Glutamatergic neuron (in vitro differentiated cells): ENCODE measurements at places on chromosomes 5 and 9.

GRCh38 chr9:127923046-127923445, 6.2 kb upstream of the ST6GALNAC4 start:
- no peak overlapping the region for H3K27ac ChIP-seq
- H3K27me3 ChIP-seq, result peaks cover 9% of the 10 kb centered on the region
- H3K4me1 ChIP-seq, result peaks cover 3% of the 10 kb centered on the region

- H3K36me3 ChIP-seq, result peaks cover 56% of the 10 kb centered on the region
- DNase-seq, result no peak
- H3K27ac ChIP-seq, result no peak overlapping the region
- no peaks in the 10 kb centered on the region for H3K4me1 ChIP-seq
These were observed 13.4 kb upstream of the TEX10 start for GRCh38 chr9:100366121-100366520.

DNA sequence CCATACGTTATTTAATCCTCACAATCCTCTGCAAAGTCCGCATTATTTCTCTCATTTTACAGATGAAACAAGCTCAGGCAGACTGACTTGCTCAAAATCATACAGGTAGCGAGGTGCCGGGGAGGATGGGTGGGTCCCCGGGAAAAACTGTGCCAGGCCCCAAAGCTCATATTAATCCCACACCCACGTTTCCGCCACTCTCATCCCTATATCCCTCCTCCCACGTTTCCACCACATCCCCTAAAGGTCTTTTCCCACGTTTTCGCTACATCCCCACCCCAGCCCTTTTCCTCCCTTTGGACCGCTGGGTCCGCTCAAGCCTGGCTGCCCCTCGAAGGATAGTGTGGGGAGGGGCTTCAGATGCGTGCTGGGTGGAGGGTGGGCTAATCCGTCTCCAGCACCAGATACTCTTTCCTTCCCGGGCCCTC, 434 bp upstream of the FSD1L start:
- DNase-seq, result no peak
- no peaks in the 10 kb centered on the region for H3K36me3 ChIP-seq
- H3K4me3 ChIP-seq, result peak overlapping the region; percentile 87
- H3K27ac ChIP-seq, result peak overlapping the region; percentile 95
- peaks cover 6% of the 10 kb centered on the region for H3K27me3 ChIP-seq
- H3K4me1 ChIP-seq, result peaks cover 18% of the 10 kb centered on the region

- H3K36me3 ChIP-seq, result no peaks in the 10 kb centered on the region
- peak; percentile 55 for DNase-seq
- peaks cover 12% of the 10 kb centered on the region for H3K4me1 ChIP-seq
- H3K4me3 ChIP-seq, result peak overlapping the region; percentile 42
These were observed 51.3 kb downstream of the LMX1B start for GRCh38 chr9:126664900-126665643.

GRCh38 chr9:108413809-108414208, 442.0 kb downstream of the ACTL7B start:
- H3K27ac ChIP-seq, result no peak overlapping the region
- no peaks in the 10 kb centered on the region for H3K27me3 ChIP-seq
- H3K36me3 ChIP-seq, result no peaks in the 10 kb centered on the region
- H3K4me1 ChIP-seq, result no peaks in the 10 kb centered on the region
- DNase-seq, result no peak

GRCh38 chr5:32290922-32291321, 21.8 kb downstream of the MTMR12 start:
- peak overlapping the region; percentile 11 for H3K27ac ChIP-seq
- H3K4me3 ChIP-seq, result no peak overlapping the region
- DNase-seq, result no peak
- peaks cover 14% of the 10 kb centered on the region for H3K36me3 ChIP-seq

DNA sequence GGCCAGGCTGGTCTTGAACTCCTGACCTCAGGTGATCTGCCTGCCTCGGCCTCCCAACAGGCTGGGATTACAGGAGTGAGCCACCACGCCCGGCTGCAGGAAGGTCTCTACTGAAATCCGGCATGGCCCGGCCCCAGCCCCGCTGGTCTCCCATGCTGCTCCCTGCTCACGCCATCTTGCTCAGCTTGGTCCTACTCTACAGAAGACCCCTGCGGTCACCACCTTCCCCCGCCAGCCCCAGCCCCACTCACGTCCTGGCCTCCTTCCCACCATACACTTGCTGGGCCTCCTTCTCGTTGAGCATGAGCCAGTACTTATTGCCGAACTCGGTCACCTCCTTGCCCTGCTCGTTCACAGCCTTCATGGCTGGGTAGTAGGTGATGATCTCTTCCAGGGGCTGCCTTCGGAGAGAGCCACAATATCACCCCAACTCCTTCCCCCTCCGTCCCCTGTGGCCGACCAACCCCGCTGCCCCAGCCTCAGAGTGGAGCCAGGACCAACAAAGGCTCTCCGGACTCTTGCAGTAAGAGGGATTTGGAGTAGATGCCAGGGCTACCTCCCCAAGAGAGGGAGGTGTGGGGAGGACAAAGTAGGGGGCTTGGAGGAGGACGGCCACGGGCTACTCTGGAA, 4.0 kb downstream of the PTGES2 start:
- DNase-seq, result peak; percentile 12
- H3K4me1 ChIP-seq, result peaks cover 8% of the 10 kb centered on the region
- peaks cover under 1% of the 10 kb centered on the region for H3K27me3 ChIP-seq
- H3K36me3 ChIP-seq, result no peaks in the 10 kb centered on the region
- H3K27ac ChIP-seq, result peak overlapping the region; percentile 12

DNA sequence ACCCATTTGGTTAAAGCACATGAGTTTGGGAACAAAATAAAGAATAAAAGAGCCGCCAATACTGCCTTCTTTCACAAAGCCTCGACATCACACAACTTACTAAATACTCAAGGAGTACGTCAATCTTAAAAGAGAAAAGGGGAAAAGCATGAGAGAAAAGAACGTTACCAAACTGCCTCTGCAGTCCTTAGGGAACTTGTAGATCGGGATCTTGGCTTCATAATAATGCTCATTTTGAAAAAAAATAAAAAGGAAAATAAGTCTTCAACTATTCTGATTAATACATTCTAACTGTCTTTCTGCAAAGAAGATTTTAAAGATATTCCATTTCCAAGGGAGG, 618.4 kb downstream of the PDE4D start:
- no peaks in the 10 kb centered on the region for H3K36me3 ChIP-seq
- DNase-seq, result no peak
- H3K27me3 ChIP-seq, result peaks cover 1% of the 10 kb centered on the region
- no peak overlapping the region for H3K27ac ChIP-seq
- peaks cover 9% of the 10 kb centered on the region for H3K4me1 ChIP-seq

- no peaks in the 10 kb centered on the region for H3K36me3 ChIP-seq
- peaks cover 3% of the 10 kb centered on the region for H3K27me3 ChIP-seq
- DNase-seq, result no peak
- no peak overlapping the region for H3K27ac ChIP-seq
- no peak overlapping the region for H3K4me3 ChIP-seq
These were observed 11.5 kb downstream of the CCDC127 start for GRCh38 chr5:206406-206805.

DNA sequence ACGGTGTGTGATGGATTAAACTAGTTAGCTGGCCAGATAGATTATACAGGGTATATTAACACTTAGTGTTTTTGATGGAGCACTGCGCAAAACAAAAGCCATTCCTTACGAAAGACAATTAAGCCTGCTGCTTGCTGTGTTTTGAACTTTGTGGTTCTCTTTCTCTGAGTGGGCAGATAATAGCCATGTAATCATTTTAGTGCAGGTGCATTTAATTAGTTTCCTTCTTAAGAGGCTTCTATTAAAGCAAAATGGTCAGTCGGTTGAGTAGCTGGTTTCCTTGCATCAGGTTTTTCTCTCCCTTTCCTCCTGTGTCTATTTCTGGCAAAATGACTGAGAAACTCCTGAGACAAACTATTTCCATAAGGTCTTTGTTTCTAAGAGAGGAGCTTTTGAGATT, 512.5 kb downstream of the DMAC1 start:
- peaks cover 4% of the 10 kb centered on the region for H3K36me3 ChIP-seq
- no peak overlapping the region for H3K4me3 ChIP-seq
- no peaks in the 10 kb centered on the region for H3K27me3 ChIP-seq
- H3K27ac ChIP-seq, result no peak overlapping the region

DNA sequence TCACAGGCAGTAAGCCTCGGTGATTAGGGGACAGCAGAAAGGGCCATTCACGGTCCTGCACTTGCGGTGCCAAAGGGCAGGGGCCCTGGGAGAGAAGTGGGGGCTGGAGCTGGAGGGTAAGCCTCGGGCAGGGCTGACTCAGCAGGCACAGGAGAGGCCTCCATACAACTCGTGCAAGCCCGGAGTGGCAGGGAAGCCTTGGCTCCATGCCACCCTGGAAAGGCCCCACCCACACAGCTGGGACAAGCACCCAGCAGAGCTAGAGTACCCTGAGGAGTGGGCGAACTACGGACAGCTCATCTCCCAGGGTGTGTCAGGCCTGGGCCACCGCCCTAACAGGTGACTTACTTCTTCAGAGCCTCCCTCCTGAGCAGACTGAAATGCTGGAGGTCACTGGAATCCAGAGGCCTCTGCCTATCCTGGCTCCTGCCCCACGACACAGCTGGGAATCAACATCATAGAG, 5.6 kb upstream of the CAMK2A start:
- DNase-seq, result no peak
- no peak overlapping the region for H3K27ac ChIP-seq
- peaks cover 10% of the 10 kb centered on the region for H3K27me3 ChIP-seq
- no peak overlapping the region for H3K4me3 ChIP-seq
- peaks cover 23% of the 10 kb centered on the region for H3K4me1 ChIP-seq

DNA sequence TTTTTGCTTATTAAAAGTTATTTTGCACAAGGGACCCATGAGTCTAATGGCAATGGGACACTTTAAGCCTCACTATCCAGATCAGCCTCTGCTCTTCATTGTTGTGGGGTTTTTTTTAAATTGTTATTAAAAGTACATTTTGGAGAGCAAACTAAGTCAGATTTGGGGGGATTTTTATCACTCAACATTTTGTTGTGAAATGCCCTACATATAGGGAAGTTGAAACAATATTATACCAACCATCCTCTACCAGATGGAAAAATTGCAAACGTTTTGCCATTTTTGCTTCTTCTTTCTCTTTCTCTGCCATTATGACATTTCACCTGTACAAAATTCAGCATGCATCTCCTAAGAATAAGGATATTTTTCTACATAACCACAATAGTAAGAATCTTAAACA, 75.3 kb downstream of the SLC1A3 start:
- no peak overlapping the region for H3K4me3 ChIP-seq
- H3K4me1 ChIP-seq, result peaks cover 14% of the 10 kb centered on the region
- H3K27me3 ChIP-seq, result no peaks in the 10 kb centered on the region
- no peak for DNase-seq
- no peak overlapping the region for H3K27ac ChIP-seq
- H3K36me3 ChIP-seq, result no peaks in the 10 kb centered on the region

GRCh38 chr9:132546148-132547051, 36.0 kb upstream of the BARHL1 start:
- peaks cover 4% of the 10 kb centered on the region for H3K27me3 ChIP-seq
- peak overlapping the region; percentile 95 for H3K27ac ChIP-seq
- H3K4me3 ChIP-seq, result peak overlapping the region; percentile 74
- peaks cover 7% of the 10 kb centered on the region for H3K4me1 ChIP-seq
- H3K36me3 ChIP-seq, result no peaks in the 10 kb centered on the region

DNA sequence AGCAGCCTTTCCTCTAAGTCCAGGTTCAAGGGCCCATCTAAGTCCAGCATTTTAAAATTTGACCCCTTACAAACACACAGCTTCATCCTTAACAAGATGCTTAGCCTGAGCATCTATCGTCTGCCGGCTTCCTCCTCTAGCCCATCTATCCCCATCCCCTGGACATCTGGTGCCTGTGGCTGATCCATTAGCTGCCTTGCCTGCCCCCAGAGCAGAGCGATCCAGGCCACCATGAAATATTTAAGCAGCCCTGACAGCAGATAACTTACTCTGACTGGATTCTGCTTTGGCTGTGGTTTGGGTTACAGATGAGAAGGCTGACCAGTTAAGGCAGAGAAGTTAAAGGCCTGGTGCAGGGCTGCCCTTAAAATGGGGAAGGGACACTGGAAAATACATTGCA, 30.9 kb upstream of the CPEB4 start:
- H3K27me3 ChIP-seq, result peaks cover 19% of the 10 kb centered on the region
- peak overlapping the region; percentile 56 for H3K4me3 ChIP-seq
- peaks cover 47% of the 10 kb centered on the region for H3K4me1 ChIP-seq
- H3K36me3 ChIP-seq, result no peaks in the 10 kb centered on the region
- DNase-seq, result peak; percentile 66

DNA sequence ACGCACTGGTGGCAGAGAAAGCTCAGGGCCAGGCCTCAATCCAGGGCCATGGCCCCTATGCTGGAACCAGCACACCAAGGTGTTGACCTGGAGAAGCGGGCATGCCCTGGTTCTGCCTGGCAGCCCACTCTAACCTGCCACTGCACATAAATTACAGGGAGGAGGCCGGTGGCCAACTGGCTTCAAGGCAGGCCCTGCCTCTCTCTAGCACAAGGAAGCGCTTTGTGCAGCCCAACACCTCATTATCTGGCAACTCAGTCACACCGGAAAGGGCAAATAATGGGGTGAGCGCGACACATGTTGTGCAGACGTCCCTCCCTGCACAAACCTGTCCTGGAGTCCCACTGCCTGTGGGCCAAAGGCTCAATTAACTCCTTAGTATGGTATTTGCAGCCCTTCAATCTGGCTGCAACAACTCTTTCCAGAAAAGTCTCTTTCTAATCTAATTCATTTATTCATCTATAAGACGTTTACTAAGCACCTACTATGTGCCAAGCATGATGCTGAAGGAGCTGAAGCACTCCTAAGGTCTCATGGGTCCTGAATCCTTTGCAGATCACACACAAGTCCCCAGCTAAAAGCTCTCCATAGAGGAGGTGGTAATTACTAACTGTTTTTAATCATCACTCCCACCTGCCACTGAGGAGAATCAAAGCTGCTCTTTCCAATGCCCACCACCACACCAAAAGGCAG, 24.9 kb downstream of the SHB start:
- no peak overlapping the region for H3K27ac ChIP-seq
- H3K36me3 ChIP-seq, result peaks cover 4% of the 10 kb centered on the region
- no peak overlapping the region for H3K4me3 ChIP-seq
- DNase-seq, result no peak
- H3K4me1 ChIP-seq, result peaks cover 22% of the 10 kb centered on the region

DNA sequence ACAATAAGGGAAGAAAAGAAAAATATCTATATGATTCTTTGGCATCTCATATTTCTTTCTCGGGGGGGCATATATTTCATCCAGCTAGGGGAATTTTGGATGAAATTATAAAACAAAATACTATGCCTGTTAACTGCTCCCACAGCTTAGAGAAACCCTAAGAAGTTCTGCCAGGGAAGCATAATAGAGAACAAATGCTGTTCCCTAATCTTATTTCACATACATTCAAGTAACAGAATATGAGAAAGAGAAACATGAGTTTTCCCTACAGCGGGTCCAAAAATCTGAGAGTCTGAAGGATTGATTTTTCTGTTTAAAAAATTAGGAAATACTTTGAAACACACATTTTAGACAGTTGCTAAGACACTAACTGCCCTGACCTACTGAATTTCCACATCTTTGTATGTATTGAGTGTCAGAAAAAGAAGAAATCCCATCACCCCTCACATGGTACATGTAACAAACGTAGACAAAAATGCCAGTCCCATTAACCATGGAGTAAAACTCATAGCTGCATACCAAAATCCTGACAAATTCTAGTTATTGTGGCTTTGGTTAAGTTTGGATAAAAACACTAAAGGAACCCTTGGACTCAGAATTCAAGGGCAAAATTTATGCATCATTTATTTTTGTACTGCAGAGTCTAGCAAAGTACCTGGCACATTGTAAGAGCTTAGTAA, 620.2 kb upstream of the DMAC1 start:
- DNase-seq, result no peak
- H3K4me3 ChIP-seq, result no peak overlapping the region
- H3K36me3 ChIP-seq, result no peaks in the 10 kb centered on the region
